GM12865 (cell line): ENCODE measurements at places on chromosomes 4 and X.

DNA sequence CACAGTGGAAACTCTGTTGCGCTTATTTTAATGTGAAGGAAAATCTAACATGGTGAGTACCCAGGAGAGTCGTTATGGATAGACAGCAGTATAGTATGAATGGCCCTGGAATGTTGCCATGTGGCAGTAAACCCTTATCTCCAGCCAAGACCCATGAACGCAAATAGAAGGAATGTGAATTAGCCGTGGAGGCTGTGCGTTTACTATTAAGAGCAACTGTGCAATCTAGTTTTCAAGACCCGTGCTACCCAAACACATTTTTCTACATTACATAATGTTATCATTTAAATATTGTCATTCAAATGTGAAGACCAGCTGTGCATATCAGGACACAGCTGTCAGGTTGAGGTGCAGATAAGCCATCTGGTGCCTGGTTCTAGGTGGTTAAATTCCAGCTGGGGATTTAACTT lies 13.3 kb upstream of the AGA start:
- DNase-seq: no peak

GRCh38 chr4:168059251-168059650 lies 33.1 kb upstream of the ANXA10 start:
- DNase-seq: no peak

DNA sequence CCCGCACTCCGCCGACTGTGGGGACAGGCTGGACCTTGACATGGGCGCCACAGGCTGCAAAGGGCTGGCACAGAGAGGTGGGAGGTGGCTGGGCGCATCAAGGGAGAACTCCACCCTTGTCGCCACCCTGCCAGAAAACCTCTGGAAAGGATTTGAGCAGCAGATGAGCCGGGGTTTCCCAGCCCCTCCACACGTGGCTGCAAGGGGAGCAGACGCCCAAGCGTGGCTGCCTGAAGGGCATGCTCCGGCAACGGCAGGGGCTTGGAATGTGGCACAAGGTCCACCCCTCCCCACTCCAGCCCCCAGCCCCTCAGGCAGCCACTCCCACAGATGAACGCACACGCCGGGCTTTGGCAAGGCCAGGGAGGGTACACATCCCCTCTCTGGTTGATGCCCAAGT lies 4.6 kb downstream of the BGN start:
- no peak for DNase-seq

DNA sequence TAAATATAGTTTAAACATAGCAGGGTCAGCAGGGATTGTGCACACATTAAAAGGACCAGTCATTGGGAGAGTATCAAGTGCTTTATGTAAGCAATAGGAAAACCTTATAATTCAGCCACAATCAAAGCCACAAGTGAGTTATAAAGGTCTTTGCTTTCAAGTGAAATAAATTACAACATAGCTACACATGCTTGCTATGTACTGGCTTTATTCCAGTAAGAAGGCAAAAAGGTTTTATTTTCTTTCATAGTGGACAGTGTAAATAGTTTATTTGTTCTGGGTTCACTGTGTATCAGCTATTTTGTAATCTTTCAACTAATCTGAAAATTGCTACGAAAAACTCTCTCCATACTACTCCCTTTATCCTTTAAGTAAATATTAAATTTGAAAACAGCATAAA lies 691.4 kb downstream of the PCDH7 start:
- DNase-seq: no peak

DNA sequence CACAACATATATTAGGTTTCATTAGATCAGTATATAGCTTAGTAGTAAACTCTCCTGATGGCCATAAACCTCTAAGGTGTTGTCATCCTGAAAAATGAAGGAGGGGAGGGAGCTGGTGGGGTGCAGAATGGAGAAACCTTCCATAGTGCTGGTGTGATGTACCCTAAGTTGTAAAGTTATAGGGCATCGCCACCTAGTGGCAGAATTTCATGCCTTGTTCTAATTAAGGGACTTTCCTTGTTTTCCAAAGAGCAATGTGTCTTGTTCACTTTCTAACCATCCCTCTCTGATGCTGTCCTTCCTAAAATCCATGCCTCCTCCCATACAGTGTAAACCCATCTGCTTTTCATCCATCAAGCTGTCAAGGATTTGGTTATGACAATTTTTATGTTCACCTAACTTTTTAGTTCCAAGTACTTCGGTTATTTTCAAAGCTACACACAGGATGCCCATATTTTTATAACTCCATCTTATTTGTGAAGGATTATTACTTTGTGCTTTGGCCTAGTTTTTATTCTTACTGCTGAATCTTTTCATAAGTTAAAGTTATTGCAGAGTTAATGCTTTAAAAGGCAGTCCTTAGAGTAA lies 4.5 kb downstream of the NBDY start:
- peak; percentile 49 for DNase-seq

GRCh38 chr4:26039639-26040359 lies 125.8 kb downstream of the SMIM20 start:
- DNase-seq: no peak

DNA sequence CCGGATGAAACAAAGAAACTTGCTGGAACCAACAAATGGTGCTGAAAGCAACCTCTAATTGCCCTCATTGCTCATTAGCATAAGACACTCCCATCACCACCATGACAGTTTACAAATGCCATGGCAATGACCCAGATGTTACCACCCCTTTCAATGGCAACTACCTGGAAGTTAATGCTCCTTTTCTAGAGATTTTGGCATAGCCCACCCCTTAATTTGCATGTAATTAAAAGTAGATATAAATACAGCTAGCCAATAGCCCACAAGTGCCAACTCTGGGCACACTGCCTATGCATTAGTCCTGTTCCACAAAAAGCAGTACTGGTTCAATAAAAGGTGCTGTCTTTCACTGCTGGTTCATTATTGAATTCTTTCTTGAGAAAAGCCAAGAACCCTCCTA lies 410.3 kb upstream of the PPP1R2C start:
- no peak for DNase-seq

GRCh38 chrX:136055651-136056221 lies 70.5 kb downstream of the SLC9A6 start:
- no peak for DNase-seq

DNA sequence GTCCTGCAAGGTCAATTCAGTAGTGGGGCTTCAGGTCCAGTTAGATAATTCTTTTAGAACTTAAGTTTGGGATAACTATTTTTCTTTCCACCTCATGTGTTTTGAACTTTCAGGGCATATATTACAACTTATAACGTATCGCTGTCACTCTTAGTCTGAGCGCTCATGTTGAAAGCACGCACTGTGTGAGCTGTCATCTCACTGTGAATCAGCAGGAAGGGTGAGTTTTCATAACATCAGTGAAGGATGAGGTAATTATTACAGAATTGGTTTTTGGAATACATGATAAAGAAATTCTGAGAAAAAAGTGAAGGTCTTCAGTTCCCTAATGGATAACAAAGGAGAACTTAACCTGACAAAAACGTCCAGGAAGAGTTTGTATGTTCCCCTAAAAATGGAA lies 45.1 kb upstream of the SLC4A4 start:
- DNase-seq: no peak

GRCh38 chr4:25628451-25628850 lies 27.2 kb upstream of the SLC34A2 start:
- DNase-seq: no peak

GRCh38 chr4:44629280-44629866 lies 22.1 kb downstream of the YIPF7 start:
- DNase-seq: peak; percentile 73

DNA sequence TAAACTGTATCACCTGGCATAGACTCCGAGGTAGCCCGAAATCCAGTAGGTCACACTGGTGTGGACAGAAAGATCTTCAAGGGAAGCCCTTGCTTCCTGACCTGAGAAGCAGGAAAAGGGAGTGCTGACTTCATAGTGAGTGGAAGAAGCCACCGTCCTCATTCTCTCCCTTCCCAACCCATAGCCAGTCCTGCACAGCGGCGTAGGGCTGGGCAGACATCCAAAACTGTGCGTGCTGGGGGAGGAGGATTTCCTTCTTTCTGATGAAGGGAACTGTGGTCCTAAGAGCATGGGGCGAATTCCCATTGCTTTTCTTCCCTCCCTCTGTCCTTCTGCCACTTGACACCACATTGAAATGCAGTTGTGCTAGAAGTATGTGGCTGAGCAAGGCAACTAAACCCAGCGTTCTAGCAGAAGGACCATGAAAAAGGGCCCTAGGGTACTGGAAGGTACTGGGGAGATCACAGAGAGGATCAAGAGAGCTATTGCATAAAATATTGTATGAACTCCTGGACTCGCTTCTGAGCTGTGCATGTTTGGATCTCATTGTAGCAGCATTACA lies 66.9 kb downstream of the STOX2 start:
- DNase-seq: no peak

DNA sequence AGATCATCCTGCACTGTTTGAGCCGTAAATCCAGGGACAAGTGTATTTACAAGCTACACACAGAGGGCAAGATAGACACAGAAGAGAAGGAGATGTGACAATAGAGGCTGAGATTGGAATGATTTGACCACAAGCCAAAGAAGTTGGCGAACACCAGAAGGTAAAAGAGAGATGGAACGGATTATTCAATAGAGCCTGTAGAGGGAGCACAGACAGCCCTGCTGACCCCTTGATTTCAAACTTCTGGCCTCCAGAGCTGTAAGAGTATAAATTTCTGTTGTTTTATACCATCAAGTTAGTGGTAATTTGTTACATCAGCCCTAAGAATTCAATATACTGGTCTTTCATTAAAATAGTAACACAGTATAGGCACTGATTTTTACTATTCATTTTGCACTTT lies 447.8 kb downstream of the FAT4 start:
- DNase-seq: no peak

DNA sequence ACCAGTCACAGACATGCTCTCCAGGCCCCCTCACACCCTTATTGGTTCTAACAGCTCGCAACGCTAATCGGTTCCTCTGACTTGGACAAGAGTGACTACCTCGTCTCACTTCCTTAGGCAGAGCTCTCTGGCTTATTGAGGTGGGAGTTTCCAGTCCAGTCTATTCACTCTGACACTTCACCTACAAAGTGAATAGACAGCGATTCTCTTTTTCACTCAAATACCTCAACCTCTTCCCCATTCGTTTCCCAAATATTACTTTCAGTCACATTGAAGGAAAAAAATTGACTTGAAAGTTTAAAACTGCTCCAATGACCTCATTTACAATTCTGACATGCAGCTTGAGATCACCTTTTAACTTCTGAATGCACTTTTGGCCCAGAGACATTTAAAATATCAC lies 17.7 kb downstream of the HELT start:
- DNase-seq: peak; percentile 59

GRCh38 chr4:38943343-38943742 lies 75.7 kb downstream of the FAM114A1 start:
- DNase-seq: no peak

DNA sequence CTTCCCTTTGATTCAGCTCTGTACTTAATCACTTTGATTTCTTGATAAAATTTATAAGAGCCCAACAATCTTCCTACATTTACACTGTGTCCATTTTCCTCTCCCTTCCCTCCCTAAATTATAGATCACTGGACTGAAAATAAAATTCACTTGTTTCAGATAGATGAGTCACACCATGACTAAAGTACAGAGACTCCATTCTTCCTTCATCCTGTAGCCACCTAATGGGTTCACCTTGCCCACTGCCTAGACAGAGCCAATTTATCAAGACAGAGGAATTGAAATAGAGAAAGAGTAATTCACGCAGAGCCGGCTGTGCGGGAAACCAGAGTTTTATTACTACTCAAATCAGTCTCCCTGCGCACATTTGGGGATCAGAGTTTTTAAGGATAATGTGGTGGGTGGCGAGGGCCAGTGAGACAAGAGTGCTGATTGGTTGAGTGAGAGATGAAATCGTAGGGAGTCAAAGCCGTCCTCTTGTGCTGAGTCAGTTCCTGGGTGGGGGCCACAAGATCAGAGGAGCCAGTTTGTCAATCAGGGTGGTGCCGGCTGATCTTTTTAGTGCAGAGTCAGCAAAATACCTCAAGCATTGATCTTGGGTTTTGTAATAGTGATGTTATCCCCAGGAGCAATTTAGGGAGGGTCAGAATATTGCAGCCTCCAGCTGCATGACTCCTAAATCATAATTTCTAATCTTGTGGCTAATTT lies 71.3 kb upstream of the MED14 start:
- DNase-seq: no peak

DNA sequence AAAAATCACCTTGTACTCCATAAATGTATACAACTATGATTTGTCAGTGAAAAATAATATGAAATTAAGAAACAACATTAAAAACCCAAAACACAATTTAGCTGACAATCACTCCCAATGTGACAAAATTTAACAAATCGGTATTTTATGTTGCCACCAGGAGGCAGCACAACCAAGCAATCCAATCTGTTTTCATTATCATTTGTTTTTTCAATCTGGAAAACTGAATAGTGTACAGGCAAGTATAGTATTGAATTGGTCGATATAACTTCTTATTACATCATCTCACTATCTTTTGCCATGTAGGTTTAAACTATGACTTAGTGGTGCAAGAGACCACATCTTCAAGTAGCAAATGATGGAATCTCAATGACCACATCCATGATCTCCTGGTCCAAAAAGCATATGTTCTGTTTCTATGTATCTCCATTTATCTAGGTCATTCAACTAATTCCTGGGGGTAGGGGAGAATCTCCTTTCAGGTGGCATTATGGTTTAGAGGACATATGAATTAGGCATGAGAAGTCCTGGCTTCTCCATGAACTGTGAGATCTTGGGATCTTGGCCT lies 112.9 kb upstream of the AGA start:
- peak; percentile 24 for DNase-seq

DNA sequence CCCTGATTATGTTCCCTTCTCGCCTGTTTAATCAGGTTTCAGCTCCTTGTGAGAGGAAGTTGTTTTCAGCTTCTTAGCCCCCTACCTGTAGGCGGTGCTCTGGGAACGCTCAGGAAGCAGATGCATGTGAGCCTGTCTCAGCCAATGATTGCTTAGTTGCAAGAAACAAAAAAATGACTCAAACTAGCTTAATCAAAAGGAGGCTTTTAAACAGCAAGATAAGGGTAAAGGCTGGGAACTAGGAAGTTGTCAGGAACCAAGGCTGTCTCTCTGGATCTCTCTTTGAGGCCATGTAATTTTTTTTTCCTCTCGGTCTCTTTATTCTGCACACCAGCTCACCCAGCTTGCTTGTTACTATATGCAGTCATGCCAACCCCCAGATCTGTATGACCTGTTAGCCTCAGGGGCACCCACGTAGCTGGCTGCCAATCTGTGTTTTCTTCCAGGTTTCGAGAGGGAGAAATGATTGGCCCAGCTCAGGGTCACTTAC lies 109.1 kb downstream of the PTTG2 start:
- DNase-seq: peak; percentile 67

GRCh38 chrX:80223982-80224579 lies 196.2 kb upstream of the TENT5D start:
- no peak for DNase-seq

DNA sequence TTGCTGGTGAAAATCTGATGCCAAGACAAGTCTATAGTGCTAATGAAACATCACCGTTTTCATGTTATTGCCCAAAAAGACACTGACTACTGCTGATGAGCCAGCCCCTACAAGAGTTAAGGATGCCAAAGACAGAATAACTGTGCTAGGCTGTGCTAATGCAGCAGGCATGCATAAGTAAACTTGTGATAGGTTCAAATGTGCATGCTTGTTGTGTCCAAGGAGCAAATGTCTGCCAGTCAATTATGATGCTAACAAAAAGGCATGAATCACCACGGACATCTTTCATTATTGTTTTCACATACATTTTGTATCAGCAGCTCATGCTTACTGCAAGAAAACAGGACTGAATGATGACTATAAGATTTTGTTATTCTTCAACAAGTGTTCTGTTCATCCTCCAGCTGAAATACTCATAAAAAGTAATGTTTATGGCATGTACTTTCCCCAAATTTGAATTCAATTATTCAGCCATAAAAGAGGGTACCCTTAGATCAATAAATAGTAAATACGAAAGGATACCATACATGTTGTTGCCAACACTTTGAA lies 306.9 kb upstream of the ARSJ start:
- DNase-seq: no peak
